ENCODE measurements at places on chromosomes 6 and 20. TPM values are rescaled to one million over a fixed set of nuclear protein-coding genes. Genes with fewer than 3 reads are reported as not detected.
A peak's percentile ranks its signal among the peaks of the same experiment; 100 is the strongest.

Gene MAVS
- total RNA-seq, result 12.4 TPM

Gene LTB
- total RNA-seq, result 9.2 TPM

Gene C6orf58
- total RNA-seq, result not detected

Gene MACROD2
- total RNA-seq, result under 0.01 TPM

Gene LST1
- not detected for total RNA-seq

Gene NEU1
- 50.0 TPM for total RNA-seq

Gene FRMD1
- total RNA-seq, result not detected

Gene SLC22A3
- not detected for total RNA-seq

DNA sequence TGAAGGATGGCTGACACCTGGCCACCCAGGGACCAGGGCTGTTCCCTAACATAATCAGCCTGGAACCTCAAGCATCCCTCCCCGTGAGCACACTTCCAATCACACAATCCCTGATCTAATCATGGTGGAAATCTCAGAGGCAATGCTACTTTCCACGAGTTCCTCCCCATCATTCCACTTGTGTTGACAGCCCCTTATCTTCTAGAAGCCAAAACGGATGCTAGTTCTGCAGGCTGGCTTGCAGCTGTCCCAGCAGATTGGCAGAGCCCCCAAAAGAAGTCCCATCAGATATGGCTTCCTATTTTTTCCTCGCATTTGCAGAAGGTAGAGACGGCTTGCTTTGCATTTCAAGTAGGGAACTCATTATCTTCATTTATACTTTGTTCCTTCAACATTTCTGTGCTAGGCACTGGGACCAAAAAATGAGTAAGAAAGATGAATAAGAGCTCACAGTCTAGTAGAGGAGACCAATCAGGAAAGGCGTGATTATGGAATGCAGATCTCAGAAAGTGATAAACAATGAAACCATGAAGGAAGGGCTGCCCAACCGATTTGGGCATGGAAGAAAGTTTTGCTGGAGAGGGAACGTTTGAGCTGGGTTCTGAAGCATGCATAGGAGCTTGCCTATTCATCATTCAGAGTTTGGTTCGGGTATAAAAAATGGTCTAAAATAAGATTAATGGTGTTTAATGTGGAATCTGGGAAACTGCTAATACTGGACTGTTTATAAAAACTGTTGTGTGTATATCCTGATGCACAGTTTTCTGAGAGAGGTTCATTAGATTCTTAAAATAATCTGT lies 44.6 kb upstream of the TBC1D7 start:
- no peak for DNase-seq

DNA sequence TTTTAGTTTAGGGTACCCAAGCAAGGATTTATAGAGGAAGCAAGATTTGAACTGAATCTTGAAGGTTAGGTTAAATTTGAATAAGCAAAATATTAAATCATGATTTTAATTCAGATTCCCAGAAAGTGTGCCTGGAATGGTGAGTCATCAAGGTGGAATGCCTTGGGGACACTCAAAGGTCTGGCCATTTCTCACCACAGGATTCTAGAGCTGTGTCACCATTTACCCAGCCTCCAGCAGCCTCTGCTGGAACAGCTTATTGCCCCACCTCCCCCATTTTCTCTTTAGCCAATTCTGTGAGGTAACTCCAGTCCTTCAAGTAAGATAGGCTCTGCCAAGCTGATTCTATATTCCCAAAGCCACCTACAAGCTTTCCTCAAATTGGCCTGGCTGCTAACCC lies 181.4 kb downstream of the SIM1 start:
- DNase-seq, result no peak

DNA sequence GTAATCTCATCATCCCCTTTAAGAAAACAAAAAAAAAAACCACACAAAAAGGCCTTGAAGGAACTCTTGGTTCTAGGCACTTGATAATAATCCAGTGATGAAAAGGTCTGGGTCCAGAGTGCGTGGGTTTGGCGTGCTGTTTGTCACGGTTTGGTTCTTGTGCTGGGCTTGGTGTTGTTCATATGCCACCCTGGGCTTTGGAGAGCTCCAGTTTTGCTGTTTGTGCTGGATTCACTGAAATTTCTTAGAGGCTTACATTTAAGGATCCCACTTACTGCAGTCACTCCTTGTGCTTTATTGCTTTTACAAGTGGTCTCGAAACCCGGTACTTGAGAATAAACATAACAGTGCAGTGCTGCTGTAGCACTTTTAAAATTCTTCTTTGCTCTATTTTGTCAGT lies 68.8 kb upstream of the XRN2 start:
- DNase-seq, result no peak

DNA sequence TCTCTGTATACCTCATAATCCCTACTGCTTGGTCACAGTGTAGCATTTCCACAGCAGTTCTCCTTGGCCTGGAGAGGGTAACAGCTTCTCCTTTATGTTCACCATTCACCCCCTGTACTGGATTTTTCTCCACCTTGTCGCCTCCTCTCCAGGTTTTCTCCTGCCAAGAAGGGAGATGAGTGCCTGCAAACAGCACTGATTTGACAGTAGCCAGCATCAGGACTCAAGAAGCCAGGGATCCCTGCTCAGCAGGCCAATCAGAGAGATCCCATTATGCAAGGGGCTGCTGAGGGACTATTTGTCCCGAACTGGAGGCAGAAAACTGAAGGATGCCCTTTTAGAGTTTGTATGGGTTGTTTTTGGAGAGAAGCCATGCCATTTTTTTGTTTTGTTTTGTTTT lies 68.6 kb upstream of the RIPOR2 start:
- no peak for DNase-seq

DNA sequence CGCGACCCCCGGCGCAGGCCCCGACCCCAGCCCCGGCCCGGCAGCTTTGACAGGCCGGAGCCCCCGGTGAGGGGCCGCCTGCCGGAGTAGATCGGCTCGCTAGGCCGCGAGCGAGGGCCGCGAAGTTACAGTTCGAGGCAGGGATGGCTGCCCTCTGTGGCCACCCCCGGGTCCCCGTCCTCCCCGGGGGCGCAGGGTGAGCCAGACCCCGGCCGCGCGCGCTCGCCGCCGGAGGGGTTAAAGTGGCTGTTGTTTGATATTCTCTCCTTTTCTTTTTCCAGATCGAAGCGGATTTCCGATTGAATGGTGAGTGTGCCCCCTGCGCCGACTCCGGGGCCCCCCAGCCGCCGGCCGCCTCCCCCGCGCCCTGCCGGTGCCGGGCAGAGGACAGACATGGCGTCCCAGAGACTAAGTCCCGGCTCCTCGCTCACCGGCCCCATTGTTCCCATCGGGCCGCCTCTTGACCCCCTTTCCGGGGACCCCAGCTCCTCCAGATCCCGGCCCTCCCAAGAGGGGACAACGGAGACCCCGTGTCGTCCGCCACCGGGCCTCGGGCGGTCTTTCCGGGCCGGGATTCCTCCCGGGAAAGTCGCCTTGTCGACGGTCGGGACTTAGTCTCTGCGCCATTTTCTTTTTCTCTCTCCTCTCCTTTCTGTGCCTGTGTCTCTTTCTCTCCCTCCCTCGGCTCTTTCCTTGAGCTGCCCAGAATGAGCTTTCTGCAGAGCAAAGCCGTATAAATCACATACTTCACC lies 704 bp downstream of the TOP1 start:
- no peak for DNase-seq

- DNase-seq, result peak; percentile 79
Observed at GRCh38 chr6:80638213-80639055, 532.0 kb downstream of the BCKDHB start.

- no peak for DNase-seq
Observed at GRCh38 chr6:85479208-85479607, 29.3 kb downstream of the NT5E start.

DNA sequence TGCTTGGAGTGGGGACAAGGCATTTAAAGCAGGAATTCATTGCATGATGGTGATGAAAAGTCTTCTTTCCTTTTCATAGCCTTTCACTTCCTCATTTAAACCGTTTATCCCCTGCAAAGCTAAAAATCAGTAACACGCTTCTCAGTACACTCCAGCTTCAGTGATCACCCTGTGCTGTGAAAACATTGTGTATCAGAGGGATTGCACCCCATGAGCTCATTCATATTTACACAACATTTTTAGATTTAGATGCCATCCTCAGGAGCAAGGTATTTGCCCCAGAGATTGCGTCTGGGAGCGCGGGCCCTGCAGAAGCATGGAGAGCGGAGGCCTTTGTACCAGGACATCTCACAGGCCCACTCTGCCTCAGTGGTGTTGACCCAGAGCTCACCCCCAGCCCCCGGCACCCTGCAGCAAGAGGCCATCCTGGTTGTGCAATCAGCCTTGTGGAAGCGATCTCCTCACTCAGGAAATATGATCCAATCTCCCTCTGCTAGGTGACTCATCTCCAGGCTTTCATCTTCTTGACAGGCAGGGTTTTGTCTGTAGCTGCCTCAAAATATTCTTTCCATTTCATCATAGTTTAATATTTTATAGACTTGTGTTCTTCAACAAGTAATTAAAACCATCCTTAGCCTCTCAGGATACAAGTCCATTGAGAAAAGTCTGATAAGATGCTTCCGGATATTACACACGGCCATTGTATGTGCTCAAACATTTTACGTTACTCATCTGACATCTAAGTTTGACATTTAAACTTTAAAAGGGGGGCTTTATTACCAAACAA lies 38.9 kb upstream of the THBS2 start:
- DNase-seq, result peak; percentile 1

GRCh38 chr6:139923964-139924475 lies 549.6 kb upstream of the CITED2 start:
- DNase-seq, result no peak

GRCh38 chr6:125750692-125751333 lies 1.4 kb downstream of the HEY2 start:
- no peak for DNase-seq

GRCh38 chr6:15065261-15065989 lies 180.4 kb upstream of the JARID2 start:
- DNase-seq, result no peak

GRCh38 chr6:34300332-34300751 lies 51.5 kb upstream of the SMIM29 start:
- DNase-seq, result no peak

GRCh38 chr20:3203315-3204123 lies 963 bp downstream of the DDRGK1 start:
- DNase-seq, result peak; percentile 40

DNA sequence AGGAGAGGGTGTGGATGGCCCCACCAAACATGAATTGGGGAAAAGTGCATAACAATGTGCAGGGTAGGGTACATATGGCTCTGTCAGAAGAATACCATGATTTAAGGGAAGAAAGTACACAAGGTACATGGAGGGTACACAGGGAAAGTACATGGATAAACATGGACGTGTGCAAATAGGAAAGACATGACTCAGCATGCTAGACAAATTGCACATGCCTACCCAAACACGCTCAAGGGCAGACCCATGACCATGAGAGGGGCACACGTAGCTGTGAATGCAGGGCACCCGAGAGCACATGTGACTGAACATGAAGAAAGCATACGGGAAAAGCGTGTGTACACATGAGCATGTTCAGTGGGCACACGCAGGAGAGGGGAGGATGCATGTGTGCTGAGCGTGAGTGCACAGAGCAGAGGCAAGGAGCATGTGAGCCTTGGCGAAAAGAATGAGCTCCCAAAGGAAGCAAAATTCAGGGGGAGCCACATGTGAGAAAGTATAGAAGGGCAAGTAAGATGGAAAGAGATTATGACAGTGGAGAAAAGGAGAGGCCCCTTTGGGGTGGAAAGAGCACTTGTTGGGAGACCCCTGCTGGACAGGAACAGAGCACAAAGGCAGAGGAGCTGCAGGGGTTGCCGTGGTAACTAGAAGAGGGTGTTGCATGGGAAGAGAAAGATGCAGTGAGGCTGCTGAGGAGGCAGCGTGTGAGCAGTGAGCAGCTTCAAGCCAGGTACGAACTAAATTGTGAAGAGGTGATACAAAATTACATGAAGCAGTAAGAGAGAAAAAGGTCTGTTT lies 17.8 kb downstream of the OR2H2 start:
- DNase-seq, result peak; percentile 30

GRCh38 chr6:99613705-99614429 lies 7.2 kb downstream of the PRDM13 start:
- no peak for DNase-seq

DNA sequence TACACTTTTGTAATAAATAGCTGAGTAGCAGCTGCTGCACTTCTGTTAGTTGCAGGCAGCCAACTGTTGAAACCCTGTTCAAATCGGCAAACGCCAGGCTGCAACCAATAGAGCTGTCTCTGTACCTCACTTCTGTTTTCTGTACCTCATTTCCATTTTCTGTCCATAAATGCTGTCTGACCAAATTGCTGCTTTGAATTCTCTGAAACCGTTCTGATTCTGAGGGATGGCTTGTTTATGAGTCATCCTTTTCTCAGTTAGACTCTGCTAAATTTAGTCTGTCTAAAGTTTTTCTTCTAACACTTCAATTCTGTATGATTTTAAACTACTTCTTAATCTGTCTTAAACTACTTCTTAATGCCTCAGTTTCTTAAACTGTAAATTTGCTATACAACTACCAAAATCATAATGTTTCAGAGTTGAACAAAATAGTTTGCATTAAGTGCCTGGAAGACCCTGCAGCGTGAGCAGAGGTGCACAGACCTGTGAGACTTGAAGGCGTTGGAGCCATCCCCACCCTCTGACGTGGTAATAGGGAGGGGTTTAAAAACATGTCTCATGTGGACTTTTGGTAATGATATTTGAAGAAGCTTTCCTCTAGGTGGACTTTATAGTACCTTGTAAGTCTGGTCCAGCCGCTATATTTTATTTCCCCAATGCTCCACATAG lies 9.6 kb downstream of the BTNL2 start:
- DNase-seq, result no peak

- no peak for DNase-seq
Observed at GRCh38 chr20:58457083-58457695, 58.0 kb downstream of the APCDD1L start.

DNA sequence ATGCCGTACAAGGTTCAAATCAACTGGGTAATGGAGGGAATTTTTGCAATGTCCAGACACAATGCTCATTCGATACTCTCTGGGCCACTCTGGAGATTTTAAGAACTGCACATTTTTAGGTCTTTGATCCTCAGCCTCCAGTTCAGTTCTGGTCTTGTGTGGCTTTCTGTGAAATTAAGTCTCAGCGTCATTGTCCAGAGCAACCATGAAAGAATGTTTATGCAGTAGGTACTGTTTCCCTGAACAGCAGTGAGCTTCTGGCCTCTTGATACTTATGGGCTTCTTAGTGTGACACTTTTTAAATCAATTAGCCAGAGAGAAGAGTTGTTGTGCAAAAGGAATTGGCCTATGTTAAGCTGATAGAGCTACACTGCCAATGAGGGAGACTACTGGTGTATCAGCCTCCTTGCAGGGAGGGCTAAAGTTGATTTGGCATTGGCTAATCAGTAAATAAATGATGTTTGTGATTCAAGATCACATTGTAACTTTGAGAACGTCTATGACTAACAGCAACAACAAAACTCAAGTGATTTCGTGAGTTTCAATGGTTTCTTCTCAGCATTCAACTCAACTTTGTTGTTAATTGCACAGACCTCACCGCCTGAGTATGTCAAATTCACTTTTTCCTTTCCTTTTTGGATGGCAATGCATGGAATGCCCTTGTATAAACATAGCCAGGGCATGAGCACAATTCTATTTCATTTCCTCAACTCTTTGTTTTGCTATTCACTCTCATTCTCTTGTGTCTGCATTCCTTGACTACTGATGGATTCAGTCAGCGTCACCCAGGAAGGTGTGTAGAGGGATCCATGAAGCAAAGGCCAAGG lies 85.1 kb downstream of the GJA1 start:
- DNase-seq, result peak; percentile 94
